ENCODE measurements at places on chromosomes 6 and 20. TPM values are rescaled to one million over a fixed set of nuclear protein-coding genes. Genes with fewer than 3 reads are reported as not detected.
A peak's percentile ranks its signal among the peaks of the same experiment; 100 is the strongest.

The SCUBE3 gene
- total RNA-seq, result 8.5 TPM

The ULBP3 gene
- total RNA-seq, result 14.7 TPM

The SIGLEC1 gene
- total RNA-seq, result not detected

DNA sequence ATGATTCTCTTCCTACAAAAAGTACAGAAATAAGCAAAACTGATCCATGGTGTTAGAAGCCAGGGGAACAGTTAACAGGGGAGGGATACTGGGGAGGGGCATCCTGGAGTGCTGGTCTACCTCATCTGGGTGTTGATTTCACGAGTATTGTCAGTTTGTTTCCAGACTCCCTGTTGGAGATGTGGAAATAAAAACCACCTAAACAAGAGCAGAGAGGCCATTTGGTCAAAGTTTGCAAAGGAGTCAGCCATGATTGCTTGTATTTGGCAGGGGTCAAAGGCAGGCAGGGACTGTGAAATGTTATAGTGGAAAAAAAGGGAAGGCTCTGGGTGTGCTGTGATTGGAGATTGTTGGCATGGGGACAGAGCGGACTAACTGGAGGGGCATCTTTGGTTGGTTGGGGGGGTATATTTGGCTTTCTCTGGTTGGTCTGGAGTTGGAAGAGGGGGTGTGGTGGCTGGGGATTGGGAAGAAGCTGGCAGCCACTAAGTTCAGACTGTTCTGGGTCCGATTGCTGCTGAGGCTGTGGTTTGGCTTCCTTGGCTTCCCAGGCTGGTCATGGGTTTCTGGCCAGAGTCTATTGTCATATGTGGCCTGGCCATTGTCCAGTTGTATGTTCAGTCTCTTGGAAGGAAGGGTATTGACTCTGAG is 14.9 kb upstream of the PANK2 start:
- no peak for DNase-seq

- no peak for DNase-seq
Observed at GRCh38 chr6:14984519-14984853, 261.4 kb upstream of the JARID2 start.

- DNase-seq, result peak; percentile 69
Observed at GRCh38 chr6:67880939-67881705, 754.0 kb upstream of the ADGRB3 start.

- DNase-seq, result peak; percentile 39
Observed at GRCh38 chr6:144285798-144286502, 815 bp downstream of the UTRN start.

GRCh38 chr6:134984821-134985220 is 34.9 kb upstream of the ALDH8A1 start:
- peak; percentile 33 for DNase-seq

- DNase-seq, result no peak
Observed at GRCh38 chr20:49786196-49786595, 26.4 kb upstream of the SLC9A8 start.

- DNase-seq, result no peak
Observed at GRCh38 chr20:13684566-13685222, 46.0 kb upstream of the TASP1 start.

DNA sequence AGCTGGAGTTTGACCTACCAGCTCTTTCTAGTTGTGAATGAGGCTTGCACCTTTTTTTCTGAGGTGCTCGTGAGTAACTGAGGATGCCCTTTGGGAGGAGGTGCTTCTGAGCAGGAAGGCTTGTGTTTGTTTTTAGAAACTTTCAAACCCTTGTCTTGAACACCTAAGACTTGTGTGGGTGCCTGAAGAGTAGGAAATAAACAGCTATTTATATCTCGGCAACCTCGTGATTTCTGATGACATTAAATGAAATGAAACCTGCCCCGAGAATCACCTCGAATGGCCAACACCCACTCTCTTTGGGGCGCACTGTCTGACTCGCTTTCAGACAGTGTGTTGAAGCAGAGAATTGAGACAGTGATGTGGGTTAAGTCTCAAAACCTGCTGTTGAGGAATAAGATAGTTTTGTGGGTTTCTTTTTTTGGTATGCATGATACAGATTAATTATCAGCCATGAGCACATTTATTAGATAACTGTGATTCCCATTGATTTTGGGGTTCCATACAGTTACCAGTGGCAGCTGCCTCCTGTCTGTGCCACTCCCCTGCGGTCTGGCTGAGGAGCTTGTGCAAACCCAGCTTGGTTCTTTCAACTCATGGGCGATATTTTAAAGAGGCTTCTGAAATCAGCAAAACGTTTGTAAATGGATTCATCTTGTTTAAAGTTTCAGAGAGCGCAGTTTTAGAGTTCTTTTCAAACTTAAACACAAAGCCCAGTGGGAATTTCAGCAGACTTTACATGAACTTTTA is 8.4 kb downstream of the IRF4 start:
- DNase-seq, result no peak

GRCh38 chr6:17470202-17470937 is 77.0 kb downstream of the CAP2 start:
- DNase-seq, result peak; percentile 48

DNA sequence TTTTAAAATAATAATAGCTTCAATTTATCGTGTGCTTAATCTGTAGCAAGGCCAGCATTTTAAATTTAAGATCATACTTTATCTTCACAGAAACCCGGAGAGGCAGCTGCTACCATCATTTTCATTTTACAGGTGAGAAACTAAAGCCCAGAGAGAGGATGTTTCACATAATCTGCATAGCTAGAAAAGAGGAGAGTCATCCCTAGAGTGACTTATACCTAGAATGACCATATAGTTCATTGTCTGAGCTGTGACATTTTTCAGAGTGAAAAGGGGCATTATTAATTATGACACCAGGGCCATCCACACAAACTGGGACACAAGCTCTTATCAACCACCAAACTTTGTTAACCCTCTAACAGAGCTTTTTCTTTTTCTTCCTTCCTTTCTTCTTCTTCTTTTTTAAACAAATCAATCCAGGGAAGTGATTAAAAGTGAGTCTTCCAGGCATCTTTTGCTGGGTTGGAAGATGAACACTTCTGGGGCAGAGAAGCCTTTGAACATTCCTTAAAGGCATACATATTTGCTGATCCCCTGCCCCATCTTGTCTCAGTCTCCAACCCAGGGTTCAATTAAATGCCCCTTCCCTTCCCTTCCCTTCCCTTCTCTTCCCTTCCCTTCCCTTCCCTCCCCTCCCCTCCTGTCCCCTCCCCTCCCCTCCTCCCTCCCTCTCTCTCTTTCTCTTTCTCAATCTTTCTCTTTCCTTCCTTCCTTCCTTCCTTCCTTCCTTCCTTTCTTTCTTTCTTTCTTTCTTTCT is 272.5 kb upstream of the JAG1 start:
- DNase-seq, result no peak

- no peak for DNase-seq
Observed at GRCh38 chr6:157047951-157048350, 270.8 kb downstream of the ARID1B start.

DNA sequence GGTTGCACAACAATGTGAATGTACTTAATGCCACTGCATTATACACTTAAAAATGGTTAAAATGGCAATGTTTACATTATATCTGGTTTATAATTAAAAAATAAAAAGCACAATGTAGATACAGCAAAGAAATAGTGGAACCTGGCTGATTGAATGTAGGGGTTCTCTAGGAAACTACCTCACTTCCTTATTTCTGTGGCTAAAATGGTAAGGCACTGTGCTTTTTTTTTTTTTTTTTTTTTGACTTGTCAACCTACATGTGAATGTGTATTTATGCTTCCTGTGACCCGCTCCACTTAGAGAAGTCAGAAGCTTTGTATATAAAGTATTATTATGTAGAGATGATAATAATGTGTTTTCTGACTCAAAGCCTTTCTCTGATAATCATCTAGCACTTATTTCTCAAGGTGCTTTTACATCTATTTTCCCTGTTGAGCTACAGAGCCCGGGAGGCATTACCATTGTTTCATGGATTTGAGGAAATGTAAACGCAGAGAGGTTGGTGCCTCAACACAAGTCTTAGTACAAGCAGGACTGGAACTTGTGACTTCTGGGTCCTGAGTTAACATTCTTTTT is 55.0 kb downstream of the SOX4 start:
- DNase-seq, result no peak

- no peak for DNase-seq
Observed at GRCh38 chr6:52388790-52389189, 26.8 kb downstream of the PAQR8 start.

DNA sequence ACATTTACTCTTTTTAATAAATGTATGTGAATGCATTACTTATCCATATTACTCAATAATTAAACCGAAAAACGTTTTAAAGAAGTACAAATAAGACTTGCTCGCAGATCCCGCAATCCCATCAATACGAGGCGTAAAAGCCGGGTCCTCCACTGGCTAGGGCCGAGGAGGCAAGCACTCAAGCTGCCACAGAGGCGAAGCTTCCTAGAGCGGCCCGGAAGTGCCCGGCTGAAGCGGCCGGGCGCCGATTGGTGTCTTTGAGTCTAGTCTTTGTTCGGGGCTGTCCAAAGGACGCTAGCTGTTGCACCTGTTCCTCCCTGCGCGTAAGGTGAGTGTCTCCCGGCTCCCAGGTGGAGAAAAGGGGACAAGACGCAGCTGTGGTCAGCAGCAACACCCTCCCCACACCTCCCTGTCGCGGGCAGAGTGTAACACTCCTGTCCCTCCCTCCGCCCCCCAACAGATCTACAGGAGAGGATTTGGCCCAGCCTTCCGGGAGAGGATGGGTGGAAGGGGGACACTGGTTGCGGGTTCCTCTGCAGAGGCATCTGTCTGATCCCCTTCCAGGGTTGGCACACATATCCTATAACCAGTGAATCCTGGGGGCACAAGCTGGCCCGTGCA is at the start of gene ZSCAN16:
Gene ZSCAN16, plus strand, starts transcription at position 260 of the 621 bp plus-strand sequence. CDS start 835 bp downstream, outside the sequence.
- DNase-seq, result peak; percentile 72

All from astrocyte (in vitro differentiated cells and primary cell).